ENCODE measurements at places on chromosomes 3 and 15.

GRCh38 chr15:45118131-45118588 is 4.0 kb downstream of the DUOXA2 start:
- peak; percentile 55 for DNase-seq

DNA sequence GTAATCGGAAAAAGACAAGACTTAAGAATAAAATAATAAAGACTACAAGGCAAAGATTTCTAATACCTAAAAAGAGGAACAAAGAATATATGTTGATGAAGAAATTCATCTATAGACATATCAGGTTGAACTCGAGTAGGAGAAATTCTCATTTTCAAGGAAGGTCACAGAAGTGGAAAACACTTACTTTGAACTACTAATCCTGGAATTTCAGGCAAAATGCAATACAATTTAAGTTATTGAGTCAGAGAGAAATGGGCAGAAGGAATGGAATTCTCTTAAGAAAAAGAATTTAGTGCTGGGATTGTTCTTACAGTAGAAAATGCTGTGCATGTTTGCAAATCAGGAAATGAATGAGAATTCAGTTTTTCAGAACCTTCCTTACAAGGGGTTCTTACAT is 135.9 kb upstream of the TGFBR2 start:
- DNase-seq: no peak

- DNase-seq: no peak
Observed at GRCh38 chr3:177476495-177476894, 279.2 kb upstream of the TBL1XR1 start.

GRCh38 chr15:52636459-52636858 is 42.7 kb downstream of the ATOSA start:
- no peak for DNase-seq

DNA sequence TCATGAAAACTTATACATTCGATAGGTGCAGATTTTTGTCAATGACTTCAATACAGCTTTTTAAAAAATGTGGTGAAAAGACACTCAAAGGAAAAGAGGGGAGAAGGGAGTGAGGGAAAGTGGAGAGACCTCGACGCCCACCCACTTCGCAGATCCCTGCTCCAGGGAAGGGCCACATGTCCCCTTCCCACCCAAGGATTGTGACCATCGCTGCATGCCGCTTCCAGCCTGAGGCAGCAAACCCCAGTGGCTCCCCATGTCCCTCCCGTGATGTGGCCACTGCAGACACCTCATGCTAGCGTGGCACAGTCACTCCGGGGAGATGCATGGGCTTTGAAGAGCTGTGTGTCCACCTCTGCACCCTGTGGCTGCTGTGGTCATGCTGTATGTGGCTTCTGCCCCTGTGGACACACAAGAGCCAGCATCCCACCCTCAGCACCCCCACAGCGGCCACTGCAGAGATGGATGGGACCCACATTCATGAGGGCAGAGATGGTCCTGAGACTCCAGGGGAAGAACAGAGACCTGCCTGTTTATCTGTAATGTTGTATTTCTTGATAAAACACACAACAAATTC is 230.2 kb downstream of the OCA2 start:
- DNase-seq: no peak

DNA sequence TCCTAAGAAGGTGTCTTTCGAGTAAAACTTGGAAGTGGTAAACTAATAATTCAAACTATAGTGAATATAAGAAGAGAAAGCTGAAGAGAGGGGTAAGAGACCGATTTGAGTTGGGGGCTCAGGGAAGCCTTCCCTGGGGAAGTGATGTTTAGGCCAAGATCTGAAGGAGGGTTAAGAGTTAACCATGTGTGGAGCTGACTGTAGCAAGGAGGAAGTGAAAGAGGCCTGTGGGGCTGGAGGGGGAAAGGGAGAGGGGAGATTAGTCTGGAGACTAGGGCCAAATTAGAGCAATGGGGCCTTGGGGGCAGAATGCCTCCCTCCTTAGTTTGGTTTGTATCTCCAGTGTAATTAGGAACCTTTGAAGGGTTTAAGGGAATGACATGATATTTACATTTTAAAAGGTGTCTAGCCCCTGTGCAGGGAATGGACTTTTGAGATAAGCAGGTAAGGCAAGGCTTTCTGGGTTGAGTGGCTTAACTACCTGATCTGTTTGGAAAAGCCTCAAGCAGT is 2.2 kb downstream of the ZNF592 start:
- no peak for DNase-seq

DNA sequence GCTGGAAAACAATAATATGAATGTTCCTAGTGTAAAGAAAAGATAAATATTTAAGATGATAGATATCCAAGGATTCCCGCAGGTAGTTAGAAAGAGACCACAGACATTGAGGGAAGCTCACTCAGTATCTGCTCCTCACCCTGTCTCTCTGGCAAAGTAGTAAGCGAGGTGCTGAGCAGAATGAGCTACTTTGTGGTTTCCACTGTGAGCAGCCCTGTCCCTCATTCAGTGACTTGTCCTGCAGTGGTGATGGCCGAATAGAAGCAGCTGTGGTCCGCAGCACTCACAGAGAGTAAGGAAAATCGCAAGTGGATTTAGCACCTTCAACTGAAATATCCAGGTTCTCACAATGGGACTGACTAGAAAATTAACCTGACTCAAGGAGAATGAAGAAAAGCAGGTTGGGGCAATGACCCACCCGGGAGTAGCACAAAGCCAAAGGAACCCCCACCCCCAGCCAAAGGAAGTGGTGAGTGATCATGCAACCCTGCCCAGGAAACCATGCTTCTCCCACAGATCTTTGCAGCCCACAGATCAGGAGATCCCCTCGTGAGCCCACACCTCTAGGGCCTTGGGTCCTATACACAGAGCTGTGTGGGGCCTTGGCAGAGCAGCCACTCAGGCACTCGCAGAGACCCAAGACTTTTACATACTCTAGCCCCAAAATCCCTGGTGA is 21.8 kb upstream of the SLC25A38 start:
- DNase-seq: peak; percentile 15

- no peak for DNase-seq
Observed at GRCh38 chr3:144104679-144105078, 133.1 kb downstream of the DIPK2A start.

GRCh38 chr3:118945834-118946233 is 88.8 kb downstream of the IGSF11 start:
- no peak for DNase-seq

DNA sequence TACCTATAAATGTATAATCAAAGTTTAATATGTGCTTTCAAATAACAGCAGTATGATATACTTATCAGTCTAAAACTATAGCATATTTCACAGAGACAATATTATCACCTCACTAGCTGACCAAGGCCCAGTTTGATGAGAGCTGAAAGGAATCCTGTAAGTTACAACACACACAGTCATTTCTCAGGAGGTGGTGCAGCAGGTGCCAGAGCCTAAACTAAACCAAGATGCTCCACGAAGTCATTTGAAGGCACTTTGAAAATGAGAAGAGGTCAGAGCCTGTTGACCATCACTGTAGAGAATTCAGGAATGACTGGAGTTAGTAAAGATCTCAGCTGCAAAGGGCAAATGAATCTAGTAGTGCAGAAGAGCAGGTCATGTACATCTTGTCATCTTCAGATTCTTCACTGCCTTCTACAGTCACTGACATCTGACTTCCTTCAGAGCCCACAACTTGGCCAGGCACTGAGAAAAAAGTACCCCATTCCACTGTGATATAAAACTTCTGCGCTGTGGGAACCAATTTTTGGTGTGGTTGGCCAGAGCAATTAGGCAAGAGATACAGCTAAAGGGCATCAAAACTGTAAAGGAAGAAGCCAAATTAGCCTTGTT is 7.9 kb downstream of the GBE1 start:
- DNase-seq: no peak

DNA sequence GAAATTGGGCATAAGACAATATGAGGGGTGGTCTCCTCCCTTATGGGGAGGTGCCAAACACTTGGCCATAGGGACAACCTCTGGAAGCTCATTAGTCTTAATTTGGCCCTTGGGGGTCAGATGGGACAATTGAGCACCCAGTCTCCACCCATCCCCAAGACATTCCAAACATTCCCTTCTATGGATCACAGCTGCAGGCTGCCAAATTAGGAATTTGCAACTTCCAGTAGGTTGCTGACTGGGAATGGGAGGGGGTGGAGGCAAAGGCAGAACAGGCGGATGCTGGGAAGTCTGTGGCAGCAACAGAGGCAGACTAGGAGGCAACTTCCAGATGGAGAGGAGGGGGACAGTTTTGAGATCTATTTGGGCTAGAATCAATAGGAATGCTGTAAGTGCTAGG is 1.4 kb upstream of the PDHB start:
- DNase-seq: no peak

GRCh38 chr3:123483146-123483545 is 34.3 kb upstream of the ADCY5 start:
- no peak for DNase-seq

DNA sequence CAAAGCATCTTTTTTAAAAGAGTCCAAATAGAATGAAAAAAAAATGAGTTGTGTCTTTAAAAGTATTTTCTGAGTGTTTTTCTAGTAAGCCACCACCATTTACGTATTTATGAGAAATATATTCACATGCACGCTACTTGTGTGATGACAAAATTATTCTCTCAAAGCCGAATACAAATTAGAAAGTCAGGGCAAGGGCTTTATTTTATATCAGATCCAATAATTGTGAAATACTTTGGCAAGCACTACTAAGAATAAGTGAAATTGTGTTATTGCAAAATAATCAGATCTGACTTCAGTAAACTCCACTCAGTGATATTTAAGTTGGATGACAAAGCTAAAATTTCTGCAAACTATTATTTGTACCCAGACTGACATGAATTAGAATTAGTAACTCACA is 589.3 kb upstream of the KCNMB2 start:
- DNase-seq: no peak

- no peak for DNase-seq
Observed at GRCh38 chr3:27503526-27503925, 19.3 kb upstream of the SLC4A7 start.

DNA sequence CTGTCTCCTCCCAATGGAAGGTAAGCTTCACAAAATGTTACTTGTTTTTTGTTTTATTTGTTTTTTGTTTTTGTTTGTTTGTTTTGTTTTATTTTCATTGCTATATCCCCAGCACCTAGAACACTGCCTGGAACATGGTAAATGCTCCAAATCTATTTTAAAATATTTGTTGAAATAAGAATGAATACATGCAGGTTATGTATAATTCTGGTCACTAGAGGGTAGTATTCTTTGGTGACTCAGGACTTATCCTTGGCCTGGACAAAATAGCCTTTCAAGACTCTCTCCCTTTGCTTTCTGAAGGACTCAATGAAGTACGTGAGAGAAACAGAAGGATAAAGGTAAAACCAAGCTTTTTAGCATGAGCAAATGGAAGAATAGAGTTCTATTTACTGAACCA is 46.9 kb upstream of the PPP2R3A start:
- no peak for DNase-seq

Measured in stimulated activated CD8-positive, alpha-beta memory T cell treated with anti-CD3 and anti-CD28 coated beads, Interleukin-2, amount 100 ng/mL, for 1 hour (primary cell).